ENCODE measurements at places on chromosomes 1 and 21. TPM values are rescaled to one million over a fixed set of nuclear protein-coding genes. Genes with fewer than 3 reads are reported as not detected.

GRCh38 chr1:89200663-89201062, 1.9 kb upstream of the GBP4 start:
- no peaks in the 10 kb centered on the region for H3K36me3 ChIP-seq
- peak overlapping the region; percentile 63 for H3K27ac ChIP-seq
- no peak overlapping the region for H3K4me3 ChIP-seq
- H3K4me1 ChIP-seq, result peaks cover 29% of the 10 kb centered on the region
- no peaks in the 10 kb centered on the region for H3K27me3 ChIP-seq

DNA sequence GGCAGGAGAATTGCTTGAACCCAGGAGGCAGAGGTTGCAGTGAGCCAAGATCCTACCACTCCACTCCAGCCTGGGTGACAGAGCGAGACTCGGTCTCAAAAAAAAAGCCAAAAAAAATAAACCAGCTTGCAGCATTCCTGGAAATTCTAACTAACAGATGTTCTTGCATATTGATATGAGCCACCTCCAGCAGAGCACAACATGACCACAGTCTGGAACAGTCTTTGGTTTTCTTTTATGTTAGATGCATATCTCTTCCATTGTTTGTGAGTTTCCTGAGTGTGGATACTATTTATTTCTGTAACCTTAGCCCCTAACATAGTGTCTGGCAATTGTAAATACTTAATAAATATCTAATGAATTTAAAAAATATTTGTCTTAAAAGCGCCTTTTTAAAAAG, 23.9 kb downstream of the IFNAR1 start:
- no peak overlapping the region for H3K4me3 ChIP-seq
- H3K27ac ChIP-seq, result no peak overlapping the region
- no peaks in the 10 kb centered on the region for H3K27me3 ChIP-seq
- peaks cover 10% of the 10 kb centered on the region for H3K4me1 ChIP-seq

GRCh38 chr21:14267076-14267475, 51.1 kb downstream of the RBM11 start:
- DNase-seq, result no peak
- H3K4me1 ChIP-seq, result no peaks in the 10 kb centered on the region
- no peaks in the 10 kb centered on the region for H3K36me3 ChIP-seq
- H3K27ac ChIP-seq, result no peak overlapping the region
- no peak overlapping the region for H3K4me3 ChIP-seq

Gene PADI4
- total RNA-seq, result 0.44 TPM

Gene RBP7
- not detected for total RNA-seq

DNA sequence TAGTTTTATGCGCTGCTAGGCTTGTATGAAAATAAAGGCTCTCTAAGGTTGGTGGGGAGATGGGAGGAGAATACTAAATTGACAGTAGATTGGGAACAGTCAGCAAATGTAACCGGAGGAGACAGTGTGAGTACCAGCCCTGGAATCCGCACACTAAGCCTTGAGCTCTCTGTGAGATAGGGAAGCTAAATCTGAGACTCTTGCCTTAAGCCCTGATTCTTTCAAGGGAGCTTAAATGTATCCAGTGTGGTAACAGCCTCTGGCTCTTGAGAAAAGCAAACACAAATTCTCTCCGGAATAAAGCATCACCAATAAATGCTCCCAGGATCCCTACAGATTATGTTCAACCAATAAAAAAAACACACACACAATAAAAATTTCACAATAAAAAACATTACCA, 33.0 kb upstream of the PDPN start:
- H3K4me1 ChIP-seq, result no peaks in the 10 kb centered on the region
- DNase-seq, result no peak
- no peak overlapping the region for H3K4me3 ChIP-seq
- no peaks in the 10 kb centered on the region for H3K36me3 ChIP-seq
- no peak overlapping the region for H3K27ac ChIP-seq
- H3K27me3 ChIP-seq, result no peaks in the 10 kb centered on the region

Gene FMN2
- total RNA-seq, result not detected

- peak; percentile 74 for DNase-seq
- peaks cover 85% of the 10 kb centered on the region for H3K36me3 ChIP-seq
- no peak overlapping the region for H3K4me3 ChIP-seq
- H3K4me1 ChIP-seq, result peaks cover 14% of the 10 kb centered on the region
- no peak overlapping the region for H3K27ac ChIP-seq
Measured at GRCh38 chr1:11838349-11839272, 9.0 kb downstream of the NPPA start.

- H3K27me3 ChIP-seq, result no peaks in the 10 kb centered on the region
- no peak overlapping the region for H3K27ac ChIP-seq
- no peak overlapping the region for H3K4me3 ChIP-seq
- DNase-seq, result no peak
Measured at GRCh38 chr1:41280202-41281032, 38.3 kb upstream of the SCMH1 start.

Gene SPRR2A
- total RNA-seq, result not detected

DNA sequence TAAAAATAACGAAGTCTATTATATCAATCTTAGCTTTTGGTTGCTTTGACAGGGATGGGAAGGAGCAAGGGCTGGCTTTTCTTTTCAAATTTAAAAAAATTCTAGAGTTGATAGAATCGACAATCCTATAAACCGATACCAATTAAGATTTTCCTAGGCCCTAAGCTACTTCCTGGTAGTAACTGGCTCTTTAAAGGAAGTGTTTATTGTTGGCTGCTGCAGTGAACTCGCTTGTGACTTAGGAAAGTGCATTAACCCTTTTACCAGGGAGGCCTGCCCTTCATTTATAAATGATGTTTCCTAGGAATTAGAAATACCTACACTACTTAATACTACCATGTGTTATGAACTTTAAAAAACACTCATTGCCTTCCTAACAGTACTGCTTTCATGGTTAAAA, 33.2 kb downstream of the ATP5PF start:
- no peaks in the 10 kb centered on the region for H3K4me1 ChIP-seq
- no peaks in the 10 kb centered on the region for H3K27me3 ChIP-seq
- H3K27ac ChIP-seq, result no peak overlapping the region
- no peak for DNase-seq

DNA sequence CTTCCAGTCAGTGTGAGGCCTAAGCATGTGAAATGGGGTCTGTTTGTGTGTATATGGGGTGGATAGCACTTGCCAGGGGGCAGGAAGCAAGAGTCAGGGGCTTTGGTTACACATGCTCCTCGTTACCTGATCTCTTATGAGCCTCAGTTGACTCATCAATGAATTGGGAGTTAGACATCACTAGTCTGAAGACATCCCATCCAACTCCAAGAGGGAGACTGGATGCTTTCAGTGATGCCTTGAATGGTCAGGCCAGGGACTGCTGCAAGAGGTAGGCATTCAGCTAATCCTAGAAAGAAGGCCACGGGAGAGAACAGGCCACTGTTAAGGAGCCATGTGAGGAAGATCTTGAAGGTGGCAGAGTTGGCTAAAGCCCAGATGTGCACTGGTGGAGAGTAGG, 6.3 kb downstream of the RAB25 start:
- no peak overlapping the region for H3K4me3 ChIP-seq
- no peaks in the 10 kb centered on the region for H3K36me3 ChIP-seq
- DNase-seq, result no peak
- H3K27me3 ChIP-seq, result peaks cover 4% of the 10 kb centered on the region
- no peaks in the 10 kb centered on the region for H3K4me1 ChIP-seq

DNA sequence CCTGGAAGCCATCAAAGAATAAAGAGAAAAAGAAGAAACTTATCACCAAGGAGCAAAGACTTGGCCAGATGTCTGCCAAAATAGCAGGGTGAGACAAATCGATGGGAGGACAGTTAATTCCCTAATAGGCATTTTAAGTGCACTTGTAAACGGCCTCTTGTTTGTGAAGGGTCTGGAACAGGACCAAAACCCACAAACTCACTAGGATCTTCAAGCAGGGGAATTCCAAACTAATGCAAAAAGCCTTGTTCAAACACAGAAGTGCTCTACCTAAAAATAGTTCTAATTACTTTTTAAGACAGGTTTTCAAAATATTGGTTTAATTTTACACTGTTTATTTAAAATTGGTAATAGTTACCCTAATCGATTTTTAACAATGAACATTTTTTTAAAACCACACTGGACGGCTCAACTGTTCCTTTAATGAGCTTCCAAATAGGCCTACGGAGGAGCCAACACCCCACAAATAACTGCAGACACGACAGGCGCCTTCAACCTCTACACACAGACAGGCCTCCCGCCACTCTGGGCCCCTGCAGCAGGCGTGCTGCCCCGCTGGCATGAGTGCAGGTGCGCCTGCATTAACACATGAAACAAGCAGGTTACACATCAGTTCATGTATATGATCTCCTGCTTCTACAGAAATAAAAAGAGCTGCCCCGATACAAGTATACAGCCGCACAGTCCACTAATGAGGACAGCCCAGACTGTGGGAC, 15.8 kb downstream of the UBE2G2 start:
- H3K27me3 ChIP-seq, result no peaks in the 10 kb centered on the region
- no peaks in the 10 kb centered on the region for H3K36me3 ChIP-seq
- DNase-seq, result no peak
- H3K4me1 ChIP-seq, result peaks cover 16% of the 10 kb centered on the region

DNA sequence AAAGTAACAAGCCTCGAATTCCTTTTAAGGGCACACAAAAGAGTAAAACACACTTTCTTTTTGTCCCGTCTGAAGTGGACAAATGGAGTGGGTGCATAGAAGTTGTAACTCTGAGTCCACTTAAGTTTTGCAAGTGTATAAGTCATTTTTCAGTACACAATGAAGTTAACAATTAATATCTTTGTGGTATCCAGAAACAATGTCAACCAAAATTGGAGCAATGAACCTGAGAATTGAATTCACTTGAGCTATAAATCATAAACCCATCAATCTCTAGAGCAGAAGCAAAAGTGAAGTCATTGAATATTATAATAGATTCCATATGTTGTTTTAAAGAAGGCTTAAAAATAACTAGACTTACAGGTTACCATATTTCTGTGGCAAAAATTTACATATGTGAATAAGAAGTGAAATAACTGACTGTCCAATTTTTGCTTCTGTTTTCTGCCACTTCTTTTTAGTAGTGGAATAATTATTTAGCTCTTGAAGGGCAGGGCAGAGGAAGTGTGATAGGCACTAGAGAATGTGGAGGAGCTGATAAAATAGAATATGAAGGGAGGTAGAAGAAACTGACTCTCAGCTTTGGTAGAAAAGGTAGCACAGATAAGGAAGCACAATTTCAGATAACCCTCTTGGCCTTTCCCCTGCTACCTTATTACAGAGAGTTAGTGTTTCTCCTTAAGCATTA, 73.9 kb upstream of the RGL1 start:
- no peak overlapping the region for H3K4me3 ChIP-seq
- H3K27me3 ChIP-seq, result peaks cover 2% of the 10 kb centered on the region
- no peak overlapping the region for H3K27ac ChIP-seq
- no peak for DNase-seq

DNA sequence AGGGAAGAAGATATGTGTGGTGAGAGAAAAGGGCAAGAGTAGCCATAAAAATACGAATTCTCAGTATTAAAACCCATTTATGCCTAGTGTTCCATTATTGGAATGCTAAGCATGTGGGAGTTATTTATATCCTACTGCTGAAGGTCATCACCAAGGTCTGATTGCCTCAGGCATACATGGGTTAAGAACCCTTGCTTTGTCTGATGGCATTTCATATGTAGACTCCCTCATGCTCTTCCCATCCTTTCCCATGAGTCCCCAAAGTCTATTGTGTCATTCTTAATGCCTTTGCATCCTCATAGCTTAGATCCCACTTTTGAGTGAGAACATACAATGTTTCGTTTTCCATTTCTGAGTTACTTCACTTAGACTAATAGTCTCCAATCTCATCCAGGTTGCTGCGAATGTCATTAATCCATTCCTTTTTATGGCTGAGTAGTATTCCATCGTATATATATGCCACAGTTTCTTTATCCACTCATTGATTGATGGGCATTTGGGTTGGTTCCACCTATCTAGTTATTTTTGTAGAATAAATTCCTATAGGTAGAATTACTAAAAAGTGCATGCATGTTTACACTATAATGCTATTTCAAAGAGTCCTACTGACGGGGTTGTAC, 172.5 kb downstream of the DYRK1A start:
- no peaks in the 10 kb centered on the region for H3K27me3 ChIP-seq
- H3K4me1 ChIP-seq, result no peaks in the 10 kb centered on the region
- DNase-seq, result no peak
- no peaks in the 10 kb centered on the region for H3K36me3 ChIP-seq
- no peak overlapping the region for H3K4me3 ChIP-seq

- no peak overlapping the region for H3K4me3 ChIP-seq
- no peak for DNase-seq
- no peaks in the 10 kb centered on the region for H3K27me3 ChIP-seq
- H3K36me3 ChIP-seq, result no peaks in the 10 kb centered on the region
Measured at GRCh38 chr1:57549300-57549699, 125.4 kb upstream of the DAB1 start.

DNA sequence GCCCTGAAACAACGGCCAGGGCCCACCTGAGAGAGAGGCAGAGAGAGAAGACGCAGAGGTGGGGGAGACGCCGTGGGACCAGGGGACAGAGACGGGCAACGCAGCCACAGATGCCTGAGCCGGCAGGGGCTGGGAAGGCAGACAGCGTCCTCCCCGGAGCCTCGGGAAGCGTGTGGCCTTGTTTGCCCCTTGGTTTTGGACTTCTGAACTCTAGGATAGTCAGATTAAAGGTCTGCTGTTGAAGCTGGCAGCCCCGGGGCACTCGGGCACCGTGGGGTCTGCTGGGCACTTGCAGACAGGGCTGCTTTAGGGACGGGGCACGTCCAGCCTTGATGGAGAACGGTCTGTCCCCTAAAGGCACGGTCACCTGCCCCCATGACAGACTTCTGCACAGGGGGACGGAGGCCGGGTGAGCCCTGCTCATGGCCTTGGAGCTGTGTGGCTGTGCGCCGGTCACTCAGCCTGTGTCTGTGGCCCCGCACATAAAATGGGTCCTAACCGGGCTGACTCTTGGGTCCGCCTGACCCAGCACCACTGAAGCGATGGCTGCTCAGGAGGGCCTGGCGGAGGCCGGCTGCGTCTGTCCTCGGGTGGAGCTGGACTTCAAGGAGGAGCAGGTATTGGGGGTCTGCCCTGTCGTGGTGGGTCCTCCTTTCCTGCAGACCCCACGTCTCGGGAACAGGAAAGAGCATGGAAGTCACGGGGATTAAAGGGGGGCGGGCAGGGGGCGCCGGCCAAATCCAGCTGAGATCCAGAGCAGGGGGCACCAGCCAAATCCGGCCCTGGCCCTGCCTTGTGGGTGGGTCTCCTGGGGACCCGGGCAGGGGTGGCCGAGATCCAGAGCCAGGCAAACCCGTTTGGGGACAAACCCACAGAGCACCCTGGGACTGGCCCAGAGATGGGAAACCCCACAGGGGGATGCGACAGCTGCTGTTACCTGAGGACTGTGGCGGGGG, 9.6 kb upstream of the RNF223 start:
- no peaks in the 10 kb centered on the region for H3K27me3 ChIP-seq
- no peak overlapping the region for H3K27ac ChIP-seq
- peaks cover 14% of the 10 kb centered on the region for H3K4me1 ChIP-seq
- peak; percentile 13 for DNase-seq
- no peaks in the 10 kb centered on the region for H3K36me3 ChIP-seq
- no peak overlapping the region for H3K4me3 ChIP-seq
